ENCODE measurements at places on chromosomes 7 and 10.

GRCh38 chr10:26486304-26486703, 48.2 kb downstream of the APBB1IP start:
- no peak for DNase-seq

DNA sequence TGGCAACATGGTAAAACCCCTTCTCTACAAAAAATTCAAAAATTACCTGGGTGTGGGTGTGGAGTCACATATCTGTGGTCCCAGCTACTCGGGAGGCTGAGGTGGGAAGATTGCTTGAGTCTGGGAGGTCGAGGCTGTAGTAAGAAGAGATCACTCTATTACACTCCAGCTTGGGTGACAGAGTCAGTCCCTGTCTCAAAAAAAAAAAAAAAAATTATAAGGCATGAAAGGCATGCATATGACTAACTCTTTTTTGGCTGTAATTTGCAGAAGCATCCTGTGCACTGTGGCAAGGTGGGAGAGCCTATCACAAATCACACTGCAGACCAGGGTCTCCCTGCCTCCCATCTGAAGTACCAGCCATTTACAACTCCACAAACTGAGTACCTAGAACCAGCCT, 14.1 kb upstream of the MYPN start:
- no peak for DNase-seq

DNA sequence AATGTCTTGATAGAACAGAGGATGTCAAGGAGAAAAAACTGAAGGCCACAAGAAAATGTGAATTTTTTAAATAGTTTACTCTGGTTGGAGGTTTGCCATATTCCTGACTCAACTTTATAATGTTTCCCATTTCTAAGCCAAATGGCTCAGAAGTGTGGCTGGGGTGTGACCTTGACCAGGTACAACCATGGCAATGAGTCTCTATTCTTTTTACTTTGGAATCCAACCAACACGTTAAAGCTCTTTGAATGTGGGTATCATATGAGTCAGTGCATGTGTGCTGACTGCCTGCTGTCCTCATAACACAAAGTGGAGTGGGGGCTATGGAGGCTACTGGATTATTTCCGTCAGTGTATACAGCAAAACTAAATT, 33.5 kb upstream of the DLD start:
- DNase-seq = no peak

DNA sequence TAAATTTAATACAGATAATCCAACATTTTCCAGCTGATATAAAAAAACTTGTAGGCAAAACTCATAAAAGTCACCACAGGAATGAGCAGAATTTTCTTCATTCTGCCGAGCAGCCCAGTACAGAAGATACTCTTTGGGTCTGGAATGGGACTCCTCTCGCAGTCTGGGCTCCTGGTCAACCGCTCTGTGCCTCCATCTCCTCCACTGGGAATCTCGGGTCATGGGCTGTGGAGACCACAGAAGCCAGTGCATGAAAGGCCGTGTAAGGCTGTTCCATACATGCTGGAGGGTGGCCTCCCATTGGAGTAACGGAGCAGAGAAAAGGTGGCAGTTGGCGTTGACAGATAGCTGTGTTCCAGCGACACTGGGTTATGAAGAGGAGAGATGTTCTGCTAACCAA, 616.4 kb upstream of the MGMT start:
- no peak for DNase-seq

GRCh38 chr10:109726473-109726872, 196.8 kb downstream of the XPNPEP1 start:
- DNase-seq = no peak

GRCh38 chr7:112782498-112782897, 7.7 kb downstream of the TMEM168 start:
- DNase-seq = no peak

All from effector memory CD8-positive, alpha-beta T cell (primary cell).